SW 1271 (cell line): ENCODE measurements at places on chromosomes 16 and 17.

GRCh38 chr17:37802712-37803416 is 58.0 kb upstream of the HNF1B start:
- DNase-seq, result no peak

DNA sequence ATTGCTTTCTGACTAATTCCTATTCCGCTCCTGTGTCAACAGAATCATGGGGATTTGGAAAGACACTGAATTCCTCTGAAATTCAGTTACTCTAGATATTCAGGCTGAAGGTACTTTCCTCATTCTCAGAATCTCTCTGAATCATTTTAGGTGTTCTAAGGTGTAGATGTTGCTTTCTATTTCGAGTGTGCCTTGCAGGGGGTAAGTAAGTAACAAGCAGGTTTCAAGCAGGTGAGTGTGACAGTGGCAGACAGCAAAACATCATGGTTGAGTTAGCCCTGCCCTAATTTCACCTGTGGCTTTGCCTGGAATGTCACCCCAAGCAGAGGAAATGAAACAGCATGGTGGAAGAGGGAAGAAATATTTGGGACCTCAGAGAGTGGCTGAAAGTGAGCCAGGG is 75.1 kb downstream of the SHISA9 start:
- no peak for DNase-seq

DNA sequence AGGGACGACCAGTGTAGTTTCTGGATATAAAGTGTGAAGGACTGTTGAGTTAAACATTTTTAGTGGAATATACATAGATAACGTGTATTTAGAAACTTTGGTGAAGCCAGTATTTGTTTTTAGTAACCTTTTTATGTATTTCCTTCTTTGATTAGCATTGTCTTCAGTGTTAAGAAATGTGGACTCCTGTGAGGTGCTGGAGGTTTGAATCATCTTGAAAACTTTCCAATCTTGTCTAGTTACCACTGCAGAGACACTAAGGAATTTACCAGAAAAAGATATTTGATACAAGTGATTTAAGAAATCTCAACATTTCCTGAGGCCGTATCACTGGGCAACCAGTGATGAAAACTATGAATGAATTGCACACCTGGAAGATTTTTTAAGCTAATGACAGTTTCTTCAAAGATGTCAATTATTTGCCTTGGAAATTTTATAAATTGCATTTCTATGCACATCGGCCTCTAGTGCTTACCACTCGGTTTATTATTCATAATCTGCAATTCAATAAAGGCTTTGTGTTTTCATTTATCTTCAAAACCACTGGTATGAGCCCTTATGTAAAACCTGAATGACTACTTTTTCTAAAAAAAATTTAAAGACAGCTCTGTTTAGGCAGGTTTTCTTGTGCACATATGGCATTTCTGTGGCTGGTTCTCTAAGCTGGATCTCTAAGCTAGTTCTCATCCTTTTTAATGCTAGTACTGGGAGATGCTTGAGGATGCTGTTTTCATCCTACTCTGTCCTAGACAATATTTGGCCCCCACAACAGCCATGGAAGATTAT is 31.4 kb upstream of the ADCY7 start:
- no peak for DNase-seq

- no peak for DNase-seq
Observed at GRCh38 chr17:588519-588918, 126.1 kb downstream of the VPS53 start.

DNA sequence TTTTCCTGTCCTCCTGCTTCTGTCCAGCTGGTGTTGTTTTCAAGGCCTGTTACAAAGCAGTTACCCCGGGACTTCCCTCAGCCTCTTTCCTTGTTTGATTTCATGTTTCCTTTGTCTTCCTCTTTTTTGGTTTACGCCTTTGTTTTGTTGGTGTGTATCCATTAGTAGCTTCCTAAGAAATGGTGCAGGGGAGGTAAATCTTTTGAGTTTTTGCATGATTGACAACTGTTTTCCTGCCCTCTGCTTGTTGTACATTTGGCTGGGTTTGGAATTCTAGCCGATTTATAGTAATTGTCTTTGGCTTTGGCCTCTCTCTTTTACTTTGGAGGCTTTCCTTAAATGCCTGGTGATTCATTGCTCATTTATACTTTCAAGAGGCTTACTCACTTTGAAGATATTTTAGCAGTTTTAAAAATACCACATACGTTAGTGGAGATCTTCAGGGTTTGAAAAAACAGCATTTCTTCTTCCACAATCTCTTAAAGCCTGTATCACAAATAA is 32.8 kb downstream of the DNAH2 start:
- DNase-seq, result peak; percentile 46

DNA sequence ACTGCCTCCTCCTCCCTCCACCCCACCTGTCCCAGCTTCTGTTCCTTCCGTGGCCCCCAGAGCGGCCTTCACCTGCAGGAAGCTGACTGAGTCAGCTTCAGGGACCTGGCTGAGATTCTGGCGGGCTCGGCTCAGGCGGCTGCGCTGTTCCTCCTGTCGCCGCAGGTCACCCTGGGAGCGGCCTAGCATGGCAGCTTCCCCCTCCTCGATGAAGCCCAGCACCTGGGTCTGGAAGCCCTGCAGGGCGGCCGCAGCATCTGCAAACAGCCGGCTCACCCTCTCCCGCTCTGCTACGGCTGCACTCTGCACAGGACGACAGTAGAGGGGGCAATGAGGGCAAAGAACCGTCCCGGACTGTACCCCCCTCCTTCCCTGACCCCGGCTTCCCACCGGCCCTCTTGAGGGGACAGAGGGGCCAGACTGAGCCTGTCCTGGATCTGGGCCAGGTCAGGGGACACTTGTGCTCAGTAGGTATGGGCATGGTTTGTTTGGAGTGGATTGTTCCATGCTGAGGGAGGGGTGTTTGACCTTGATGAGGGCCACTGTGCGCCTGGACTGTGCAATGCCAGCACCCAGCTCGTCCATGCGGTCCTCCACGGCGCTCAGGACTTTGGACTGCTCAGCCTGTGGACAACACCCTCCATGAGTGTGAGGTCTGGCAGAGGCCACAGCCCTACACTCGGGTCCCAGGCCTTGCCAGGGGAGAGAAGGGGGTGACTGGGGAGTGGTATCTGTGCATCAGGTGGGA is 2.0 kb downstream of the TRIM47 start:
- peak; percentile 39 for DNase-seq

DNA sequence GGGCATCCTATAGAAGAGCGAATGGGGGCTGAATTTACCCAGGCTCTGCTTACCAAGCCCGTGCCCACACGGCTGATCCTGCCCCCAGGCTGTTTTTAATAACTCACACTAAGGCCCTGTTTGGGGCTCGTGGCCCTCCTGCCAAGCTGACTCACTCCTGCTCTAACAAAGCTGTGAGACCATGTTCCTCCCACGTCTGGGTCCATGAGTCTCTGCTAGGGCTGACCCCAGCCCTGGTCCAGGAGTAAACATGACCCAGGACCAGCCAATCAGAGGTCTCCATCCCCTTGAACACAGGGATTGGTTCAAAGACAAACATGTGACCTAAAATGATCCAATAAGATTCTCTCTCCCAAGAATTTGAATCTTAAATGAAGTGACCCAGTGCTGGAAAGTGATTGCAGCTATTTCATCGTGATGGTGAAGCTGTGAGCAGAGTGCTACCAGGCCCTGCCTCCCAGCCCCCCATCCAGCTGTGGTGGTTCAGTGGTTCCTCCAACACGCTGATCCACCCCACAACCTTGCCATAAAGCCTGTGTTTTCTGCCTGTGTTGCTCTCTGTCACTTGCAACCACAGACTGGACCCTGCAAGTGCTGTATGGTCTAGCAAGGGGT is 57.2 kb downstream of the C16orf82 start:
- DNase-seq, result no peak

- no peak for DNase-seq
Observed at GRCh38 chr16:88778271-88778525, 6.8 kb downstream of the PIEZO1 start.

DNA sequence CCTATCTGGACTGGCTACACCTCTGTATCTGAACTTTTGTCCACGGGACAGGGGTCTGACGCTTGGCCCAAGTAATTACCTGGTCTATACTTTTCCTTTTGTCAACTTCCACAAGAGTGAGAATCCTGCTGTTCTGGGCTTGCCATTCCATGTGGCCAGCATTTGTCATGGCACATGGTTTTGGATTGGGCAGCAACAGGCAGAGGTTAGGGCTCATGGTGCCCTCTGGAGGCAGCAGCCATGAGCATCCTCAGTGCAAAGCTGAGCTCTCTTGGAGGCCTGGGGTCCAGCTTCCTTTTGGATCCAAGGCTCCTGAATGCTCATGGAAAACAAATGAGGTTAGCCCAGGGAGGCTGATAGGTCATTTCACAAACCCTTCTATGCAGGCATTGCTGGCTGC is 7.5 kb upstream of the EDC4 start:
- peak; percentile 47 for DNase-seq
